ENCODE measurements at places on chromosomes 13 and 19.

DNA sequence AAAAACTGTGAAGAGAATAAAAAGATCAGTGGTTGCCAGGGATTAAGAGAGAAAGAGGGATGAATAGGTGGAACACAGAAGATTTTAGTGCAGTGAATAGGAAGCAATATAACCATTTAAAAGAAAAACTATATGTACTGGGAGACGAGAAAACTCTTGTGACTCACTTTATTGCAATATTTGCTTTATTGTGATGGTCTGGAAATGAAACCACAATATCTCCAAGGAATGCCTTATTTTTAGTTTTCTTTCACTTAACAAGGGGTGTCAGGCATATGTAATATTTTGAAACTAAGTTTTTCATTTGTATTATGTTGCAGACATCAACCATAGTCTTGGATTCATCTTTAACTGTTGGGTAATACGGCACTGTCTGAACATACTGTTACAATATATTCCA, 1308.2 kb downstream of the PCDH9 start:
- DNase-seq: peak; percentile 4

DNA sequence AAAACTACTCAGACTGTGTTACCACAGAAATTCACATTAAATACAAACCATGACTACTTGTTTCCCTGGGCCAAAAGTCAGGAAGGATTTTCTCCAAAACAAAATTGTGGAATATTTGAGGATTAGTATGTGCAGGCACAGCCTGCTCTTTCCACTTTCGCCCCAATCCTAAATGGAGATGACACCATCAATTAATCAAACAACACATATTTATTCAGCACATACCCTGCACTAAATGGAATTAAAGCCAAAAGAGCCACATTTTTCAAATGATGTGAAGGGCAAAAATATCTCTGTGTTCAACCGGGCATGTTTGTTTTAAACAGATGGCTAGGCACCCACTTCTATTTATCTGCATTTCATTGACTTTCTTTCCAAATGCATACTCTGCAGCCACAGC, 523.1 kb downstream of the DCT start:
- DNase-seq: no peak

DNA sequence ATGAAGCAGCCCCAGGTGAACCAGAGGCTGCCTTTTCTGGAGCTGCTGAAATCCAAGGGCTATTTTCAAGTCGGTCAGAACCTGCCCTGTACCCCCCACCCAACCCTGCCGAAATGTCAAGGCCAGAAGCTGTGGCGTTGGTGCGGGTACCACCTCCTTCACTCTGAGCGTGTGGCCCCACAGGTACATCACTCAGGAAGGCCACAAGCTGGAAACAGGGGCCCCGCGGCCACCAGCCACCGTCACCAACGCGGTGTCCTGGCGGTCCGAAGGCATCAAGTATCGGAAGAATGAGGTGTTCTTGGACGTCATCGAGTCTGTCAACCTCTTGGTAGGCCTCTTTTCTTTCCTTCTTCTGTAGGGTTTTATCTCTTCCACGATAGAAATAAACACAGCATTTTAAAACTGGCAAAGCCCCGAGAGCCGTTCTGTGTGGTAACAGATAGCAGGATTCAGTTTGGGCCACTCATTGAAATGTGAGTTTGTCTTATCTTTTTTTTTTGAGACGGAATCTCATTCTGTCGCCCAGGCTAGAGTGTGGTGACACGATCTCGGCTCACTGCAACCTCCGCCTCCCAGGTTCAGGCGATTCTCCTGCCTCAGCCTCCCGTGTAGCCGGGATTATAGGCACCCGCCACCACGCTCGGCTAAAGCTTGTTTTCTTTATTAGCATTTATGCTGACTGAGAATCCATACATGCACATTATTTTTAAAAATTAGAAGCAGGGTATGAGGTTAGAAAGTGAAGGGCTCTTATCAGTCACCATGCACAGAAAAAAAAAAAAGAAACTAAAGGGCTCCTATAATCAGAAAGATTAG, 11.3 kb downstream of the AP1M1 start:
- no peak for DNase-seq

DNA sequence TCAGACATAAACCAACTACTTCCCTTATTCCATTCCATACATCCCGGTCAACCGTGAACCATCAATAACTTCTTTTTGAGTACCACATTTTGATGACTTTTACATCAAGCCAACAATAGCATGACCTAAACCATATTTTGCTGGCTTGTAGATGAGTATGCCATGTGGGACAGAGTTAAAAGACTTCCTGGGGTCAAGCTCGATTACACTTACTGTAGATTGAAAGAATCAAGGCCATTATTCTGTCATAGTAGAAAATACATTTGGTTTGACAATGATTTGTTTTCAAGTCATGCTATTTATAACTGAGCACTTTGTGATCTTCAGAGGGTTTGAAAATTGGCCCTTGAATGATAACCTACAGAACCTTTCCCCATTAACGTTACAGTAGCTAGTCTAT, 1086.9 kb upstream of the PCDH20 start:
- no peak for DNase-seq

DNA sequence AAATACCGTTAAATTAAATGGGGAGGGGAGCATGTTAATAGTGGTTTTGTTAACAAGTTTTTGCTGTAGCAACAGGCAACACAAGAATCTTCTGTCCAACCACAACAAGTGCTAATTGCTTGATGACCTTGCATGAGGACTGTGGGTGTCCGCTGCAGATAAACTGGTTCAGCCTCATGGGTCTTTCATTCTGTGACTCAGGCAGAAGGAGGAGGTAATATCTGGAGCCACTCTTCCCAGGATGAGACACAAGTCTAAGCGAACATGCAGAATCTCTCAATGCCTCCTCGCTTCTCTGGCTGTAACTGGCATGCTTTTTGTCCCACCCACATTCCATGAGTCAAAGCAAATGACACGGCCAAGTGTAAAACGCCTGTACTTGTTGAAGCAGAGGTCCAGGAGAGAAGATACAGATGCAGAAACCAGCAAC, 56.6 kb upstream of the MYO16 start:
- DNase-seq: no peak

DNA sequence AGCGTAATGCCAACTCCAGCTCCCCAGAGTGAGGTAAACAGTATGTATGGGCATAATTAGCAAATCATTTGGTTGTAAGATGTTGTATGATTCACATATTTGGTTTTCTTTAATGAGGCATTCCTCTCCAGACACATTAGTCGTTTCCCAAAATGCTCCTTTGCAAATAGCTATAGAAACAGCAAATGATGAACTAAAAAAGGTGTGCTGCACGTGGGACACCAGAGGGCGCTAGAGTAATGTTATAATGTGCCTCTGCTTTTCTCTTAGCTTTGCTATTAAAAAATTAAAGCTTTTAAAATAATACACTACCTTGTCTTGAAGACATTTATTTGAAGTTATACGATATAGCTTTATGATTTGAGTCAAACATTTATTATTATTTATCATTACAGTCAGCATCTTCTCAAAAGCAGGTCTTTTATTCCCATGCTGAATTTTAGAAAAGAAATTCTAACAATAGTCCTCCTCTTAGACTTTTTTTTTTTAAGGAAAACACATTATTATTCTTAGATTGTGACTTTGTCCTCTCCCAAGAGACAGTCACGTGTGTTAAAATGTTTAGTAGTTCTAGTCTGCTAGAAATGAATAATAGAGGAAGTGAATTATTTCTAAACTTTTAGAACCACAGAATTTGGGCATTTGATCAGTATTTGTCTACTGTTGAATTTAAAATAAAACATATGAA, 121.6 kb upstream of the FRY start:
- no peak for DNase-seq

- DNase-seq: no peak
These were observed 12.6 kb upstream of the CSNK1A1L start for GRCh38 chr13:37118016-37118415.

DNA sequence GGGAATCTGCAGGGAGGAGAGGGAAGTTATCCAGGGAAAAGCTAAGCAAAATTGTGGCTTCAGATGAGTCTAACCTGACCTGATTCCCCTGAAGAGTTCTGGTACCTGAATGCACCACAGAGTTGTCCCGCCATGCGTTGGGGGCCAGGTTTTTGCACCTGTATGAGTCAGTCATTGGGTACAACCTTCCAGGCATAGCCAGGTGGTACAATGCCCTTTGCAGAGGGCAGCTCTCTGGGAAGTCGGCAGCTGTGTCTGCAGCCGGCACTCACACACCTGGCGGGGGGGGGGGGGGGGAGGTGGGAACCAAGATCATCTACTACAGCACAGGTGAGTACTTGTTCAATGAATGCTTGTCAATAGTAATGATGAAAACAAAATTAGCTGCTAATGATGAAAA, 52.5 kb upstream of the GTF3A start:
- no peak for DNase-seq

- DNase-seq: no peak
These were observed 591 bp downstream of the DEDD2 start for GRCh38 chr19:42216653-42217519.

DNA sequence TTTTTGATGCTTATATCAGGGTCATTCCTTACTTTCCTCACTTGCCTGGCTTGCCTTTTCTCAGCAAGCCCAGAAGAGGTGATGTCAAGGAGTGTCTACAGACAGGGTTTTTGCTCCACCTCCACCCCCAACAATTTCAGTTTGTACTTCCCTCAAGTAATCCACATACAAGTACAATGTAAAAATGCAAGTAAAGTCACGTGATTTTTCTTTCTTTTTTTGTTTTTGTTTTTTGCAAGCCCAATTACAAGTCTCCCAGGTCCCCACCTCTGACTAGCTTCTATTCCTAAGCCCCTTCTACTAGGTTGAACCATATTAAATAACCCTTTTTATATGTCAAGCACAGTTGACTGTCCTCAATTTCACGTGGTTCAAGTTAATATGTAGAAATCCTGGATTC, 579.6 kb downstream of the DIAPH3 start:
- no peak for DNase-seq

GRCh38 chr19:16069813-16070365, 6.4 kb upstream of the TPM4 start:
- no peak for DNase-seq

DNA sequence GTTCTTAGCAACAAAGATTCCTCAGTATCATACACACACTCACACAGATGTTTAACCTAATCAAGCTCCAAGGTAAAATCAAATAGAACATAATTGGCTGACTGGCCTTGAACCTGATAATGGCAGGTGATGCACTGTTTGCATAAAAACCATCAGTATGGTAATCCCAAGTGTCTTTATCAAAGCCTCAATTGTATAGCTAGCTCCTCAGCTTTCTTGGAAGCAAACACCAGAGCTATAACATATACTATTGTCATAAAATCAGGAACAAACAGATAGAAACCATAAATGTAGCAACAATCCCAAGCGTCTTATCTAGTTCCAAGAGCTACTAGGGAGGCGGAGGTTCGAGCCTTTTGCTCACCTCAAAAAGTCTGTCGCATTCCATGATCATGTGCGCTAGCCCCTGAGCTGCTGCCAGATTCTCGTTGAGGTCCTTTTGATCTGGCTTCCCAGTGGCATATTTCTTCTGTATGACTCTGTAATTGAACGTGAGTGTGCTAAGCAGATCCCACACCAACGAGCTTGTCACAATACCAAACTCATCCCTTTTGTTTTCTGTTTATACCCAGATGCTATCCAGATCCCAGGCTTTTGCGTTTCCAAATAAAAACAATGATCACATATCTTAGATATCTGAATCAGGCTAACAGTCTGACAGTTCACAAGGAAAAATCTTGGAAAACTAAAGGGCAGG, 95.3 kb downstream of the KL start:
- no peak for DNase-seq

GRCh38 chr13:95039415-95039814, 261.8 kb downstream of the ABCC4 start:
- no peak for DNase-seq

DNA sequence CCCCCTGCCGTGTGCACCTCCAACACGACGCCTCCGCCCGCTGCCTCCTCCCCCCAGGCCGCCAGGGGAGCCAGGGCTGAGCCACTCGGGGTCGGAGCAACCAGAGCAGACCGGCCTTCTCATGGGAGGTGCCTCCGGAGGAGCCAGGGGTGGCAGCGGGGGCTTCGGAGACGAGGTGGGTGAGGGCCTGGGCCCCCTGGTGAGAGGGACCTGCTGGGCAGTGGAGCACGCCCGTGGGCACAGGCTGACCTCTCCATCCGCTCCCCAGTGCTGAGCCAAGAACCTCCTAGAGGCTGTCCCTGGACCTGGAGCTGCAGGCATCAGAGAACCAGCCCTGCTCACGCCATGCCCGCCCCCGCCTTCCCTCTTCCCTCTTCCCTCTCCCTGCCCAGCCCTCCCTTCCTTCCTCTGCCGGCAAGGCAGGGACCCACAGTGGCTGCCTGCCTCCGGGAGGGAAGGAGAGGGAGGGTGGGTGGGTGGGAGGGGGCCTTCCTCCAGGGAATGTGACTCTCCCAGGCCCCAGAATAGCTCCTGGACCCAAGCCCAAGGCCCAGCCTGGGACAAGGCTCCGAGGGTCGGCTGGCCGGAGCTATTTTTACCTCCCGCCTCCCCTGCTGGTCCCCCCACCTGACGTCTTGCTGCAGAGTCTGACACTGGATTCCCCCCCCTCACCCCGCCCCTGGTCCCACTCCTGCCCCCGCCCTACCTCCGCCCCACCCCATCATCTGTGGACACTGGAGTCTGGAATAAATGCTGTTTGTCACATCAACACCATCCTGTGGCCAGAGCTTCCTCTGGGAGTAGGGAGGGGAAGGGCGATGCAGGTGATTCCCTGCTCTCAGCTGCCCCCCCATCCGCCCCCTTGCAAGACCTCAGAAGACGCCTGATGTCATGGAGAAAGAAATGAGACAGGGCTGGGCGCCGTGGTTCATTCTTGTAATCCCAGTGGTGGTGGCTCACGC, 12.0 kb downstream of the BCAM start:
- DNase-seq: no peak

GRCh38 chr19:50796634-50797428, 6.6 kb downstream of the ACP4 start:
- no peak for DNase-seq

DNA sequence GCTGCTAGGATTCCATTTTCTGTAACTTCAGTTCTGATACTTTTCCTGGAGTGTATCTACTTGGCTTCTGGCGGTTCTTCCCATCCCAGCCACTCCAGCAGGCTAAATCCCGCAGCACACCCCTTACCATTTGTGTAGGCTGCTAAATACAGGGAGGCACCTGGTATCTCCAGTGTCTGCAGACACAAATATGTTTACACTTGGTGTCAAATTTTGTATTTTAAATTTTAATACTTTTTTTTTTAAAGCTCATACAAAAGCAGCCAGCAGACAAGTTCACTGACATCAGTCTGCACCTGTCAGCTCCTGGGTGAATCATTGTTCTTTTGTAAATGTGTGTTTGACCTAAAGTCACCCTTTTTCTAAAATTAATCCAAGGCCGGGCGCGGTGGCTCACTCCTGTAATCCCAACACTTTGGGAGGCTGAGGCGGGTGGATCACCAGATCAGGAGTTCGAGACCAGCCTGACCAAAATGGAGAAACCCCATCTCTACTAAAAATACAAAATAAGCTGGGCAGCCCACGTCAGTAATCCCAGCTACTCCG, 3.4 kb upstream of the ZSCAN4 start:
- DNase-seq: no peak

- DNase-seq: peak; percentile 43
These were observed 89.5 kb upstream of the DOCK9 start for GRCh38 chr13:99067159-99067985.

GRCh38 chr19:41804336-41804735, 7.9 kb downstream of the CEACAM3 start:
- DNase-seq: no peak

Measured in AG09309 (cell line).